Cerebellum (tissue), 4 donors: ENCODE measurements at places on chromosomes 6 and 20. TPM values are rescaled to one million over a fixed set of nuclear protein-coding genes. Genes with fewer than 3 reads are reported as not detected.
A peak's percentile ranks its signal among the peaks of the same experiment; 100 is the strongest.

DNA sequence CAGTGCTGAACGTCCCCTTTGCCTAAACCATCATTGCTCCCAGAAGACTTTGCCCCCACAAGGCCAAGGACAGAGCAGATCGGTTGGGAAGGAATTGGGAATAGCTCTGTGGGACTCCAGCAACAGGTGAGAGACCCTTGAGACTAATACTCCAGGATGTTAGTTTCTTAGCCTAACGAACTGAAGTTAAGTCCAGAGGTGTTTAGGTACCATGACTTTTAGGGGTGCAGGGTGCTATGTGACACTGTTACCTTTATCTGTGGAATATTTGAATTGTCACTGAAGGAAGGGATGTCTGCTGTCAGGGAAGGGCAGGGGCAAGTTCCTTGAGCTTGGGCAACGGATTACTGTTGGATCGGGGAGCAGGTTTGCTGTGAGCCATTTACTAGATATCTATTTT is 1.9 kb downstream of the BLCAP start:
- no peak for DNase-seq

DNA sequence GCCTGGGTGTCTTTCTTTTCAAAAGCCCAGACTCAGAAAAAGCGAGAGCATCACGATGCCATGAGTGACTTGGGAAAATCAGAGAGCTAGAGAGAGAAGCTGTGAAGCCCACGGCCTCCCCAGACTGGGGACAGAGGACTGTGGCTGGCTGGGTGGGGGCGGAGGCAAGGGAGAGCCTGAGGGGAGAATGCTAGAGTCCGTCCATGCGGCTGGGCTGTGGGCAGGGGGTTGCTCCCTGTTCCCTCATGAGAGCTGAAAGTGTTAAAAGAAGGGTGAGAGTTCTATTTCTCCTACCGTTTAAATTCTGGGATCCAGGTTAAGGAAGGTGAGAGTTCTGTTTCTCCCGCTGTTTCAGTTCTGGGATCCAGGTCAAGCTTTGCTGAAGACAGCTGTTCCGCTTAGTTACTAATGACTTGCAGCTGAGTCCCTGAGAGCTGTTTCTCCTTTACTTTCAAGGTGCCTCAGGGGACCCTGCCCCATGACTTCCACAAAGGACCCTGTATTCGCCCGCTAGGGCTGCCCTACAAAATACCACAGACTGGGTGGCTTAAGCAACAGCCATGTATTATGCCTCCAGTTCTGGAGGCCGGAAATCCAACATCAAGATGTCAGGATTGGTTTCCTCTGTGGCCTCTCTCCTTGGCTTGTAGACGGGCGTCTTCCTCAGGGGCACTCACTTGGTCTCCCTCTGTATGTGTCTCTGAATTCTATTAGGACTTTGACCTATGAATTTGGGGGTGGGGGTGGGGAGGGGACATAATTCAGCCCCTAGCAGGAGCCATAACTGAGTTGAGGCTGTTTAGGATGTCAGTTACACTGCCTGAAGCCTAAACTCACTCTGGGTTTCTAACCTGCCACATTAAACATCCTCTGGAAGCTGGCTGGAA is 127.0 kb downstream of the PXDC1 start:
- no peak for DNase-seq

- DNase-seq, result no peak
Observed at GRCh38 chr6:15038013-15038791, 207.7 kb upstream of the JARID2 start.

DNA sequence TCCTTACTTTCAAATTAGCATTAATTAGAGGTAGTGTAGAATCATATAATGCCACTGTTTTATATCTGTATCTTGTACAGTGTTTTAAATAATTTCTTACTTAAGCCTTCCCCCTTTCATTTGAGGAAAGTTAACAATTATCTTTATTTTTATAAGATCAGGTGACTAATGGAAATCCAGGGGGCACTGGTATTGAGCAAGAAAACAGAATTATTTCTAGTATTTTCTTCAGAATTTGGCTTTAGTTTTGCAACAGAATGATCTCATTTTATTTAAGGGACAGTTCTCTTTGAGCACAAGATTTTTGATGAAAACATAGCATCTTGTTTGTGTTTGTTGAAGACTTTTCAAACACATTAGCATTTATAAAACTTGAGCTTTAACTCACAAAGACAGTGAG is 55.9 kb downstream of the RNF217 start:
- no peak for DNase-seq

Gene DNAH8
- total RNA-seq, result 0.09 TPM

Gene MUC21
- total RNA-seq, result not detected

GRCh38 chr6:170316071-170316470 is 9.5 kb downstream of the FAM120B start:
- no peak for DNase-seq

Gene PDE10A
- 41.5 TPM for total RNA-seq

Gene ARMC12
- total RNA-seq, result 0.54 TPM

Gene APOM
- 0.91 TPM for total RNA-seq

DNA sequence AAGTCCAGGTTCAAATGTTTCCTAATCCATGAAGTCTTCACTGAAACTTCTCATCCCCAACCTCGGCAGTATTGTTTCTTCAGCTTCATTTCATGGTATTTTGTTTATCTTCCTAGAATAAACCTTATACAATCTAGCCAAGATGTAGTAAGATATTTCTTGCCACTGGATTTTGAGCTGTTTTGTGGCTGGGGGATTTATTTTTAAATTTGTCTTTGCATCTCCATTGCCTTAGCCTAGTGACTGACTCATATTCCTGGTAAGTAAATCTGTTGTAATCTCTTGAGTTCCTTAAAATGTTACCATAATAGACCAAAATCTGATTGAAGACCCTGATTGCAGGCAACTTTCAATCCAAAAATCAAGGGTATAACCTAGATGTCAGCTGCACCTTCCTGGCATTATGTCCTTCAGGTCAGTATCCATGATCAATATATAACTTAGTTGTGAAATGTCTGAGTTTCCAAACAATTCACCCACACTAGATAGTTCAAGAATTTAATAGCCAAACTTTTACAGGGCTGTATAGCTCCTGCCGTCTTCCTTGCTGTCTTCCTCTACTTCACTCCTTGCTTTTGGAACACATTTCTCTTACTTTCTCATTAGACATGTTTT is 4.7 kb upstream of the TRMT11 start:
- DNase-seq, result no peak

DNA sequence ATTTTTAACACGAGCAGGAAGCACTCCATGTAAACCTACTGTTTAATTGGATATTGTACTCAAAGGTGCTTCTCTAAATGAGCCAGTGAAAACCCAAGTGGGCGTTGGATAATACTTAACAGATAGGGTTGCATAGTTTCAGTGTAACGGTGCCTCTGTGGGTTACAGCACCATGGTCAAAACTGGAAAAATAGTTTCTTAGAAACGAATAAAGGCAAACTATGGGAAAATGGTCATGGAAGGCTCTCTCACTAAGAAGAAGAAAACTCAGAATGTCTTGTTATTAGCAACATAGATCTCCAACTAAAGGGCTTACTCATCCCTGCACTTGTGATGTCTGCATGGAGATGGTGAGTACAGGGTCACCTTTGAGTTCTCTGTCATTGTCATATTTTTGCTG is 59.1 kb upstream of the NEDD9 start:
- DNase-seq, result no peak

Gene PRRT1
- 1.2 TPM for total RNA-seq

Gene ABHD16A
- 49.5 TPM for total RNA-seq

Gene CCN2
- total RNA-seq, result 8.5 TPM

- DNase-seq, result no peak
Observed at GRCh38 chr6:25122622-25123237, 156.4 kb upstream of the CARMIL1 start.

Gene UCKL1
- total RNA-seq, result 20.7 TPM

DNA sequence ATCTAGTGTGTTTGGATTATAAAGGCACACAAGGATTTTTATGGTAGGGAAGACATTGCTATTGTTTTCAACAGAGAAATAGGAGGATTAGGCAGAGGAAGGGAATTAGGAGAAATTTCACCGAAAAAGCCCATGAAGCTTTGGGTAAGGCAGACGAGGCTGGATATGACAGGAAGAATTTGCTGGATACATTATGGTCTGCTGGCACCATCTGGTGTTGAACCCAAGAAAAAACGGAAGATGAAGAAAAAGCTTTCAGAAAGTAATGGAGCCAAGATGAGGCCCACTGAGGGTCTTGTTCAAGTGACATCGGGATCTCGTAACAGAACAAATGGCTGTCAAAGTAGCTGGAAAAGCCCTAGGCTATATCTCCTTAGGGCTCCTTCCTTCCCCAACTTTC is 56.5 kb downstream of the OR2J2 start:
- no peak for DNase-seq

DNA sequence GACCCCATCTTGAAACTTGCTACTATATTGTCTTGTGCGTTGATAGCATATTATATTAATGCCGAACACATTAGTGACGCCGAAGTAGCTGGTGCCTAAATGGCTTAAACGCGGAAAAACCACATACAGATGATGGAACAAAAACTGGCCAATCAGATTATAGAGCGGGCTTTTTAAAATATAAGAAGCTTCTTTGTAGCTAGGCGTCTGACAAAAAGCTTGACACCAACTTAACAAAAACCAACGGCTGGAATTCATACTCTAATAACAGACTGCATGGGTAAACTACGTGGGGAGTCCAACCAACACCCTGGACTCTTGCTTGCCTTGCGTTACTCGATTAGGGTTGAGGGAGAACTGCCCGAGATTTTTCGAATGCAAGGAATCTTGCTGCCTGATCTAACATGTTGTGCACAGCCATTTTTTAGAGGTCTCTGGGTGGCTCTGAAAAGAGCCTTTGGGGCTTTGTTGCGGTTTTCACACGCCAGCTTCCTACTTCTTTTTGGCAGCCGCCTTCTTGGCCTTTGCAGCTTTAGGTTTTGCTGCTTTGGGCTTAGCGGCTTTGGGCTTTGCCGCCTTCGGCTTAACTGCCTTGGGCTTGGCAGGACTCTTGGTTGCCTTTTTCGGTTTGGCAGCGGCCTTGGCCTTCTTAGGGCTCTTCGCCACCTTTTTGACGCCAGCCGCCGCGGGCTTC is 45.7 kb downstream of the OR2B2 start:
- DNase-seq, result peak; percentile 65

DNA sequence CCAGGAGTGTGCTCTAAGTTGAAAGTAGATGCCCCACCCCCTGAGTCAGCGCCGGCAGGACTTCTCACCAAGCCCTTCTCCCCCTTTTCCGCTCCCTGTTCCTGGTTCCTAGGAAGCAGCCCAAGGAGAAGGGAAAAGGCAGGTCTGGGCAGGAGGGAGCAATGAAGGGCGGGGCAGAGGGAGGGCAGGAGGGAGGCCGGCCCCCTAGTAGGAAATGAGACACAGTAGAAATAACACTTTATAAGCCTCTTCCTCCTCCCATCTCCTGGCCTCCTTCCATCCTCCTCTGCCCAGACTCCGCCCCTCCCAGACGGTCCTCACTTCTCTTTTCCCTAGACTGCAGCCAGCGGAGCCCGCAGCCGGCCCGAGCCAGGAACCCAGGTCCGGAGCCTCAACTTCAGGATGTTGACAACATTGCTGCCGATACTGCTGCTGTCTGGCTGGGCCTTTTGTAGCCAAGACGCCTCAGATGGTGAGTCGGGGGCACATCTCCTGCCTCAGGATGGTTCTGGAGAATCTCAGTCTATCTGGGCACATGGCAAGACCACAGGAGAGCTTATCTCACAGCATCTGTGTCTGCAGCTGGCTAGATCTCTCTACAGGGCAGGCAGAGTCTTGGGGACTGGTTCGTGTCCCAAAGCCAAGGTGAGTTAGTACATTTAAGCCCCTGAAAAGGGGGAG is at the start of gene PROCR:
PROCR (plus strand) TSS at position 320 of the 681 bp plus-strand sequence; CDS start at position 403, 83 bp downstream.
- peak; percentile 42 for DNase-seq

Gene POPDC3
- total RNA-seq, result 0.27 TPM

- DNase-seq, result no peak
Observed at GRCh38 chr6:136869451-136869850, 47.1 kb downstream of the PEX7 start.

- peak; percentile 71 for DNase-seq
Observed at GRCh38 chr20:13857304-13857703, 72.5 kb downstream of the NDUFAF5 start.

DNA sequence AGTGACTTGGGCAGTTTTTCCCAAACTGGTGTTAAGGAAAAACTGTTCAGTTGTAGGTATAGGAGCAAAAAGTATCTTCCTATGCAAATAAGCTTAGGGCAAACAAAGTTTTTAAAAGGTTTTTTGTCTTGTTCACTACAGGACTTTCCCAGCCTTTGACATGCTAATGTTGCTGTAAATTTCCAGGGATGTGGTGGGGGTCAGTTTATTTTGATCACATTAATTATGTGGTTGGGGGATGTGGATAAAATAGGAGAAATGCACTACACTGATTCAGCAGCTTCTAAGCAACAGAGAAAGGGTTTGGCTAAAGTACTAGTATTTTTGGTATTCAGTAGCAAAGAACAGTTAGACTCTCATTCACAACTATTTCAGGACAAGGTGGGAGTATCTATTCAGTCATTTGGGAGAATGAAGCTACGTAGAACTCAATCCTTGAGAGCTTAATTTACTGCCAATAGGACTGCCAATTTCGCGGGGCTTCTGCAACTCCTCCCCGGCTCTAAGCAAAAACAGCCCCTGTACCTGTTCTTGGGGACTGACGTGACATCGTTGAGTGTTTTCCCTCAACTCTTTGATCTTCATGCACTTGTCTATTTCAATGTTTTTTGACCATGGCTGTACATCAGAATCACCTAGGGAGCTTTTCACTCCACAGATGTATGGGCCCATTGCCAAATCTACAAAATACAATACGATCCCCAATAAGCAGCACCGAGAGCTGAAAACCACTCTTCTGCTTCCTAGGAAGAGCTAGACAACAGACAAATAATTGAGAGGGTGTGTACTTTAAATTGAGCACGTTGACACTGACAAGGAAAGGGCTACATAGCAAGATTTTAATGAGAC is 94.8 kb upstream of the NHSL1 start:
- DNase-seq, result no peak

DNA sequence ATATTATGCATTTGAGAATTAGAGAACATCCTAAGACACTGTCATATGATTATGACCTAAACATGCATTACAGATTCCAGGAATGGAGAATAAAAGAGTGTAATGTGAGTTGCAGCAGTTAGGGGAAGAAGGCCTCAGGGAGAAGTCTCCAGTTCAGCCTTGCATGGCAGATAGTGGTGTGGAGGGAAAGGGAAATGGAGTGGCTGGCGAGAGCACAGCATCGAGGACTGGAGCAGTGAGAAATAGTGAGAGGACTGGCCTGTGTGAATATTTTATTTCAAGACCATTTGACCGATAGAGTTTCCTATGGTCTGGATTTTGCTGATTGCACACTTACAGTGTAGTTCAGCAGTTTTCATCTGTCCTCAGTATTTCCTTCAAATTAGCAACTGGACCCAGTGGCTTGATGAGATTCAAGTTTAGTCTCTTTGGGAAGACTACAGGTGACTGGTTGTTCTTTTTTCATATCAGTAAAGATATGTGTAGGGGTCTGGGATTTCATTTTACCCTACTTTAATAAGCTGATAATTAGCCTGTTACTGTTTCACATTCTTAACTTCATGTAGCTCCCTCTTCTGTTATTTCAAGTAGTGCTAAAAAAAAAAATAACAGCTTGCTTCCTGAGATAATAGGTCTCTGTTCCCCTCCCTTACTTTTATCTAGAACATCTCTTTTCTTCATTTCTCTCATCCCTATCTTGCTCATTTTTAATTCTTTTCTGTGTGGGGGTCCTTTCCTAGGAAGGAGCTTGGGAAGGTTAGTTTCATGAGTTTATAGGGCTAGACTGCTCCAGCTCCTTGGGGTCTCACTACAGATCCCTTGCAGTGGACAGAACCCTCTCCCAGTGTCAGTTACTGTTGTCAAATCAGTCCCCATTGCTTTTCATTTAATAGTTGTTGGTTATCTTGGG is 27.9 kb downstream of the BLTP3A start:
- no peak for DNase-seq

Gene RAB44
- not detected for total RNA-seq
